ENCODE measurements at places on chromosomes 7 and 10.

- no peak for DNase-seq
These were observed 334.4 kb upstream of the NPVF start for GRCh38 chr7:25562673-25563182.

DNA sequence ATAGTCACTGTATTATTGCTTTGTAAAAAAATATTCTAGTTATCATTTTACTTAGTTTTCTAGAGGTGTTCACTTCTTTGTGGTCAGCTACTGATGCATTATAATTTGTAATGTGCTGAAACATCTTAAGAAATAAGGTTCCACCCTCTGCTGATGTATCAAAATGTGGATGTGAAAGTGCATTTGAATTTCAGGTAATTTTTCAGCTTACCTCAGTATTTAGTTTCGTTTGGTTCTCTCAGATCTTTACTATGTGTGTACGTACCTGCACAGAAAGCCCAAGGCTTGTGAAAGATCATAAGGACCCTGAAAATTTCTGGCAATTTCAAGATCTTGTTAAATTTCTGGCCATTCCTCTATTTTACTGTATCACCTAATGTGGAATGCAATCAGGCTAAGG, 542.3 kb upstream of the TPK1 start:
- no peak for DNase-seq

GRCh38 chr7:38736138-38736537, 105.0 kb upstream of the AMPH start:
- no peak for DNase-seq

GRCh38 chr7:122686360-122686878, 12.5 kb downstream of the RNF133 start:
- DNase-seq: no peak

- DNase-seq: no peak
These were observed 170.3 kb downstream of the NRP1 start for GRCh38 chr10:33164060-33164709.

GRCh38 chr10:33032654-33033151, 74.7 kb upstream of the ITGB1 start:
- no peak for DNase-seq

DNA sequence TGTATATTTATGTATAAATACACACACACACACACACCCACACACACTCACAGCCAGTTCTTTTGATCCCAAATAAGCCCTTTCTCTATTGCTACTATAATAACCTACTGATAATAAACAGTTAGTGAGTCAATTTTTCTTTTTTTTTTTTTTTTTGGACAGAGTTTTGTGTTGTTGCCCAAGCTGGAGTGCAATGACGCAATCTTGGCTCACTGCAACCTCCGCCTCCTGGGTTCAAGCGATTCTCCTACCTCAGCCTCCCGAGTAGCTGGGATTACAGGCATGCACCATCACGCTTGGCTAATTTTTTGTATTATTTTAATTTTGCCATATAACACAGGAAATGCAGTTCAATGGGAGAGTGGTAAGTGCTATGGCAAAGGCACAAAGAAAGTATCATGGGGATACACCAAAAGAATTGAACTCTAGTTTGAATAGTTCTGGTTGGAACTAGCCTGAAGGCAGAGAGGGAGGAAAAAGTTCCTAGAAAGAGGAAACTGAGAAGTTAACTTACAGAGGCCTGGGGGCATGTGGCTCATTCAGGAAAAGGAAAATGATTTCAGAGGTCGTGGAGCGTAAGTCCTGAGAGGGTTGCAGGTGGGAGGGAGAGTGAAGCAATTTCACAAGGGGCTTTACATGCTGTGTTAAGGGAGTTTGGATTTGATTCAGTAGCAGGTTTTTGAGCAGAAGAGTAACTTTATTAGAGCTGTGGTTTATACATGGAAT, 44.4 kb upstream of the JCAD start:
- DNase-seq: no peak

DNA sequence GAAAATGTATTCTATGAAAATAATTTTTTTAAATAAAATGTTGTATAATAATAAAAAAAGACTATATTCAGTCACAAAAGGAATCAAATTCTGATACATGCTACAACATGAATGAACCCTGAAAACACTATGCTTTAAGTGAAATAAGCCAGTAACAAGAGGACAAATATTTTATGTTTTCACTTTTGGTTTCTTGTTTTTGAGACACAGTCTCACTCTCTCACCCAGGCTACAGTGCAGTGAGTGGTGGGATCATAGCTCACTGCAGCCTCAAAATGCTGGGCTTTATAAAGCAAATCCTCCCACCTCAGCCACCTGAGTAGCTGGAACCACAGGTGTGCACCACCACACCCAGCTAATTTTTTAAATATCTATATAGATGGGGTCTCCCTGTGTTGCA, 64.2 kb downstream of the CNOT4 start:
- no peak for DNase-seq

- DNase-seq: no peak
These were observed 32.8 kb upstream of the CDK14 start for GRCh38 chr7:90563286-90563685.
